Lower lobe of right lung (tissue), 2 donors: ENCODE measurements at places on chromosomes 6 and 20. TPM values are rescaled to one million over a fixed set of nuclear protein-coding genes. Genes with fewer than 3 reads are reported as not detected.

The KHDRBS2 gene
- 10.9 TPM for total RNA-seq

The CCM2L gene
- 18.8 TPM for total RNA-seq

The TSPO2 gene
- total RNA-seq, result not detected

The HLA-DQA2 gene
- total RNA-seq, result 68.0 TPM

The OR2H2 gene
- total RNA-seq, result not detected

The OR2B6 gene
- not detected for total RNA-seq

The PRPH2 gene
- total RNA-seq, result 0.68 TPM

The AGER gene
- 882 TPM for total RNA-seq

The STMND1 gene
- total RNA-seq, result 4.9 TPM

DNA sequence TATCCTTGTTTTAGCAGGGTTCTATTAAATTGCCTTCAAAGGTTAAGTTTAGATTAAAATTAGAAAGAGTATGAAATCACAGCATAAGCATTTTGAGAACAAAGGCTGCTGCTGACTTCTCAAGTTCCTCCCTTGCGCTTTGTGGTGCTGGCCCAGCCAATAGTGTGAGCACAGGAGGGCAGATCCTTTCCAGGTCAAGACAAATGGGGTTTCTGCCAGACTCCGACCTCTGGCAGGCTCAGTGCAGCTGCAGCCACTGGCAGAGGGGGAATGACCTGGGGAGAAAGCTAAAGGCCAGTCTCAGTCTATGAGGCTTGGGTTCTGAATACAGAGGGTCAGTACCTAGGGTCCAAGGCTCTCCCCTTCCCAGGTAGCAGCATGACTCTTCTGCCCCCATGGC, 27.0 kb downstream of the CLIC5 start:
- DNase-seq, result no peak

DNA sequence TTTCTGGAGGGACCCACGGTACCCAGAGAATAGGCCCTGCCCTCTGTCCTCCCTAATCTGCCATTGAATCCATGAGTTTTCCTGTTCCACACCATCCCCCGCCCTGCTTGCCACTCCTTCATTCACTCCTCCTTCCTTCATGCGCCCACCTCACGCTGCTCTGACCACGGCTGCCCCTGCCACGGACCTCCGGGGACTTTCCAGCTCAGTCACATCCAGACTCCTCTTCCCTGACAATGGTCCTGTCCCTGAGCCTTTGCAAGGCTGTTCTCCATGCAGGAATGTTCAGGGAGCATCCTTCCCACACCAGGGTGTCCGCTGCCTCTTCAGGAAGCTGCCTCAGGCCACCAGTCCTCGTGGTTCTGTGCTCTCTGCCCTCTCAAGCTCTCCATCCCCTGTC, 25.9 kb downstream of the GLP1R start:
- DNase-seq, result no peak

DNA sequence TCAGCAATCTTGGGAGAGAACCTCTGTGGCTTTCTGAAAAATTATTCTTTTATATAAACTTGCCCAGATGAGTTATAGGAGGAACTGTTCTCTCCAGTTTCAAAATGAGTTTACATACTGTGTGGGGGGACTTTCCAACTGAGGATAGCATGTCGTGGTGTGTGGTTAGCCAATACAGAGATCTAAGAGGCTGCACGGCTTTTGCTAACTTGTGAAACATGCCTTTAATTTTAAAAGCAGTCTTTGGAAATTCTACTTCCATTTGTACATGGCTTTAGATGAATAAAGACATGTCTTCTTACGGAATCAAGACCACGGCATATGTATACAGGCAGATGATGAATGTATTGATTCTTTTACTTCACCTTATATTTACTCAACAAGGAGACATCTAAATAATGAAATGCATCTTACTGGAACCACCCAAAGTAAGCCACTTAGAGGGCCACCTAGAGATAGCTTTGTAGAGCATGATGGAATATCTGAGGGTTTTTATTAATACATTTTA, 39.8 kb downstream of the HIVEP1 start:
- no peak for DNase-seq

DNA sequence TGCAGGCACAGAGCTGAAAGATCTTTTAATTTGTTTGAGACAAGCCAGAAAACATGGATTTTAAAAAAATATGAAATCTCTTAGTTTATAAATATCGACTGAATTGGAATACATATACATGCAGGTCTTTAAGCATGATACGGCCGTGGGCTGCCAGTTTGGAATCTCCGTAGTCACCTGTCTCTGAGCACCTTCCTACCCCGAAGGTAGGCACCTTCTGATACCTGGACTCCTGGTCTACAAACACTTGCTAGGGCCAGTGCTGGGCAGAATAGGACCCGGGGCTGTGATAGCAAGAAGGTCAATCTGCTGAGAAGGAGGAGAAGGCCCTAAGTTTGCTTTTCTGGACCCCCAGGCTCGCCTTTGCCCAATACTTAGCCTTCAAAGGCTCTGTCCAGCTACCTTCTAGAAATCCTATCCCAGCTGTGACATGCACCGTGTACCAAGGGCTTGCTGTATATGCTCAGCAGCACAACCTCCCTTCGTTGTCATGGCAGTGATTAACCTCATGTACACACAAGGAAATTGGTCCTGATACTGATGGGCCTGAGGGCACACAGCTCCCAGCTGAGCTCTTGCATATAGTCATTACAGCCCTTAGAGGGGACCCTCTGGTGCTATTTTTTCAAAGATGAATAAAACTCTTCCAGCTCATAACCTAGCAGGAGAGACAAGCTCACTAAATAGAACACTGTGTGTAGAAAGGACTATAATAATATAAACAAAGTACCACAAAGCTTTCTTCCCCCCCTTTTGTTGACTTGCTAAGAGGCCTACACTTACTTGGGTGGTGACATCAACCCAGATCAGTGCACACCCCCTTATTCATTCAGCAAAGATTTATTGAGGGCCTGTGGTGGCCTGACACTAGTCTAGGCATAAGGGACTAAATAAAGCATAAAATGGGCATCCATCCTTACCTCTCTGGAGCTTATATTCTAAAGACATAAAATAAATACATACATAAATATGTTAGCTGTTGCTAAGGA, 17.7 kb downstream of the SNPH start:
- DNase-seq, result no peak

- no peak for DNase-seq
Observed at GRCh38 chr6:2957696-2958330, 13.6 kb downstream of the SERPINB6 start.

- no peak for DNase-seq
Observed at GRCh38 chr6:7087491-7087979, 20.2 kb upstream of the RREB1 start.

- no peak for DNase-seq
Observed at GRCh38 chr20:63597651-63598478, 23.8 kb upstream of the HELZ2 start.

DNA sequence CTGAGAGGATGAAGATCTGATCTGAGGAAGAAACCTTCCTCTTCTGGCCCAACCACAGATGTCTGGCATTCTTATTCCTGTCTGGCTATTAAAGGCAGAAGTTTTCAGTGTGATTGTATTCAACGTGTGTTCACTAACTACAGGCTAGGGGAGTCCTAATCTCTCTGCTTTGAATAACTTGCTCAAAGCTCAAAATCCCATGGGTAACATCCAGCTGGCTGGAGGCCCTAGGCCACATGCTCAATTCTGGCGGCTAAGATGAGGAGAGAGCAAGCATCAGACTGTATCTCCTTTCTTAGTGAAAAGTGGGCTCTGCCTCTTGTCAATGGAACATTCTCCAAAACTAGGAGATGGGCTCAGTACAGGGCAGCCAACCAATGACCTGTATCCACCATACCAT, 478.0 kb downstream of the KIF16B start:
- DNase-seq, result no peak

GRCh38 chr6:106820412-106820852, 154.1 kb downstream of the CD24 start:
- no peak for DNase-seq

GRCh38 chr6:160279850-160280249, 21.2 kb upstream of the SLC22A2 start:
- no peak for DNase-seq

DNA sequence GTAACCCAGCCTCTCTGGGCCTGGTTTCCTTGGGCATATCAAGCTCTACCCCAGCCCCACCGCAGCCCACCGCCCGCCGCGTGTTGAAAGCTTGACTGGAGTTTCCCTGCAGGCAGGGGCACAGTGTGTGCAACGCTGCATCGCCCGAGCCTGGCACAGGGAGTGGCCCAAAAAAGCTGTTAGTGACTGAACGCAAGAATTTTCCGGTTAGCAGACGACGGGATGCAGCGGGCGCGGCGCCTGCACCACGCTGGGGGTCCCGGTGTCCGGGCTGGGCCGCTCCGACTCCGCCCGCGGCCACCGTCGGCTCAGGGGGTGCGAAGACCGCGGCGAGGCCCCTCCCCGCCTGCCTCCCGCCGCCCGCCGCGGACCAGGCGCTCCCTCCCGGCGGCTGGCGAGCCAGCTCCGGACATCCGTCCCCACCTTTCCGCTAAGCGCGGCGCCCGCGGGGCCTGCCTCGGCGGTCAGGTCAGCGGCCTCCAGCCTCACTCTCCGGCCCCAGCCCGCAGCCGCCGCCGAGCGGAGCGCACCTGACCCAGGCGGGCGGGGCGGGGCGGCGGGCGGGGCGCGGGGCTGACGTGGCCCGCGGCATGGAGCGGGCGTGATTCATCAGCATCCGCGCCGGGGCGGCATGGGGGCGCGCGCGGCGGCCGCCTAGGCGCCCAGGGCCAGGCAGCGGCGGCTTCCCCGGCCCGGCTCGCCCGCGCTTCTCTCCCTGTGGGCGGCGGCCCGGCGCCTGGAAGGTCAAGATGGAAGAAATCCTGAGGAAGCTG, at the start of gene ARFGEF3:
TSS of gene ARFGEF3 (plus strand) at position 602 of the 773 bp plus-strand sequence. CDS start at position 750, 148 bp downstream.
- DNase-seq, result peak; percentile 82

DNA sequence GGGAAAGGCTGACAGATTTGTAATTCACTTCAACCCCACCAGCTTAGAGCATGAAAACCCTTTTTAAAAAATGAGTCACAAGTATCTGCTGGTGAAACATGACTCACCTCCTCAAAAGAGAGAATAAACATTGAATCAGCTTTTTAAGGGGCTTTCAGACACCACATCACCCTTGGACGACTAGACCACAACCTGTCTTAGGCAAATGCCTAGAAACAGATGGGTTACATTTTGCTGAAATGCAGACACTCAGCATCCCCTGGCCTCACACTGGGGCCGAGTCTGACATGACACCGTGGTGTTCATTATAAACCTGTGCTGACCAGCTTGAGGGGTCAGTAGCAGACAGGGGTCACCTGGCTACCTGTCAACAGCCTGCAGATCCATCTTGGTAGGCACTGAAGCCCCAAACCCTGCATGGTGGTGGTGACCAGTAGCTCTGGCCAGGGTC, 175.3 kb upstream of the CST7 start:
- no peak for DNase-seq

DNA sequence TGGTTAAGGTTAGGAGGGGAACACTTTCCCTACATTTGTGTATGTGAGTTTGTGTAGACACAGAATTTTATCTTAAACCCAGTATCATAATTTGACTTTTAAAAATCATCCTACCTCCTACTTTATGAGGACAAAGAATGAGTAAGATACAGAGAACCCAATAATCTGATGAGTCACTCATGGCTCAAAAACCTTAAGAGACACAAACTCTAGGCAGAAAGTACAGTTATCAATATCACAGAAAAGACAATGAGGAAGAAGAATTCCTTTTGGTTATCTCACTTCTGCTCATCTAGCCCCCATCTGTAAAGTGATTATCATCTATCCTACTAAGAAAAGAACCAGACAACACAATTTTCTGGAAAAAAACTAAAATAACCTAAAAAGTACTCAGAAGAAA, 87.7 kb downstream of the EPB41L2 start:
- DNase-seq, result no peak
